Right atrium auricular region (tissue), 2 donors: ENCODE measurements at places on chromosomes 7 and 10. TPM values are rescaled to one million over a fixed set of nuclear protein-coding genes. Genes with fewer than 3 reads are reported as not detected.

SLC26A5 gene
- total RNA-seq, result not detected

DNA sequence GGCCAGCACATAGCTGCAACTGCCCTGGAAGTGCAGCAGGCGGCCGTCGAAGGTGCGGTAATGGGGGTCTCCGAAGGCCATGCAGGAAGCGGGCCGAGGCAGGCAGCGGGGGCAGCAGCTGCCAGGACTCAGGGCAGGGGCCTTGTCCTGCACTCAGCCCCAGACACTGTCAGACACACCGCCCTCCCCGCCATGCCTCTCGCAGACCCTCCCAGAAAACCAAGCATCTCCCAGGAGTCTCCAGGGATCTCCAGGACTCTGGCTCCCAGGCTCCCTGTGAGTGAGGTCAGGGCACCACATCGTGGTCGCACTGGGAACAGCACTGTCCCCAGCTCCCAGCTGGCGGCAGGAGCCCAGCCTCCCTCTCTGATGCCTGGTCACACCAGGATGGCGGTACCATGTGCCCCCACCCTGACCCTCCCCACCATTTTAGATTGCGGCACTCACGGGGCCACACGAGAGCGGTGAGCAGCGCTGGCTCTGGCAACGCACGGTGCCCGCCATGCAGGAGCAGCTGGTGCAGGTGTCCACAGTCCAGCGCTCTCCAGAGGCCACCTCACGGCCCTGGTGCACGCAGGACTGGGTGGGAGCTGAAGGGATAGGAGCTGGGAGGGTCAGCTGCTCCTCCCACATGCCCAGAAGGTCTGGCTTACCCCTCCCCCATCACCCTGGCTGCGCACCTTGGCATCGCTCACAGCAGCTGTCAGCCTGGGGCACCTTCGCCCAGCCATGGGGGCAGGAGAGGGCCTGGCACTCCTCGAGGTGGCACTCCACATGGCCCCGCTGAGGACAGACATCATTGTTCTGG is 17.5 kb downstream of the ATP6V1F start:
- H3K4me1 ChIP-seq, result peaks cover 10% of the 10 kb centered on the region
- H3K27ac ChIP-seq, result no peak overlapping the region
- H3K4me3 ChIP-seq, result no peak overlapping the region

DNA sequence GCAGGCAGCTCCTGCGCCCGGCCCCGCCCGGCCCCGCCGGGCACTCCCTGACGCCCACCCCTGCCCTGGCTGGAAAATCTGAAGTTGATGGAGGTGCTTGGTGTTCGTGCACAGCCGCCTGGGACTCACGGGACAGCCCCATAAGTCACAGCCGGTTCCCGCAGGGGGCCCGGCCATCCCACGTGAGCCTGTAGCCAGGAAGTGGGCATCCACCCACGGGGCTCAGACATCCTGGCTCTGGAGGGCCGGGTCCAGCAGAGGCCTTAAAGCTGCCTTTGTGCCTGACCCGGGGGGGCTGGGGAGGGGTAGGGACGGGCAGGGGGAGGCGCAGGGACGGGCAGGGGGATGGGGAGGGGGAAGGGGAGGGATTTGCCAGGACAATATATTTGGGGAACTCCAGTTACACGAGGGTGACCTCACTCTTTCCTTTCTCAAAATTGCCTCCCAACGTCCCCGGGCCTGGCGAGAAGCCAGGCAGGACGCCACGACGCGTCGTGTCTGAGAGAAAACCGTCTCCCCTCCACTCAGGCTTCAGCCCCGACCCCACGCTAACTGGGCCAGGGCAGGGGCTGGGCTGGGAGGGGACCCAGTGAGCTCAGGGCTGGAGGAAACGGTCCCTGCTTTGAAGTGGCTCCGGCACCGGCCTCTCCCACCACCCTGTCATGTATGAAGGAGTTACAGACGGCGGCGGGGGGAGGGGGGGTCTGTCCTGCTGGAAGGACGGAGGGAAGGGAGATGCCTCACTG is 82.1 kb upstream of the PDGFA start:
- H3K4me3 ChIP-seq, result peak overlapping the region; percentile 19
- no peaks in the 10 kb centered on the region for H3K4me1 ChIP-seq
- peak overlapping the region; percentile 82 for H3K27ac ChIP-seq
- no peaks in the 10 kb centered on the region for H3K36me3 ChIP-seq
- H3K27me3 ChIP-seq, result no peaks in the 10 kb centered on the region
- peak; percentile 74 for DNase-seq

LIPJ gene
- total RNA-seq, result 0.08 TPM

GRCh38 chr10:59435707-59436106 is 73.4 kb upstream of the FAM13C start:
- H3K36me3 ChIP-seq, result no peaks in the 10 kb centered on the region
- H3K4me1 ChIP-seq, result no peaks in the 10 kb centered on the region
- no peak overlapping the region for H3K4me3 ChIP-seq
- no peak for DNase-seq
- H3K27ac ChIP-seq, result no peak overlapping the region
- H3K27me3 ChIP-seq, result no peaks in the 10 kb centered on the region

GRCh38 chr7:90212149-90212495 is 582 bp downstream of the STEAP2 start:
- peaks cover 16% of the 10 kb centered on the region for H3K4me1 ChIP-seq
- peak overlapping the region; percentile 70 for H3K4me3 ChIP-seq
- H3K27me3 ChIP-seq, result no peaks in the 10 kb centered on the region
- peak overlapping the region; percentile 84 for H3K27ac ChIP-seq
- H3K36me3 ChIP-seq, result no peaks in the 10 kb centered on the region

GRCh38 chr10:99551158-99551557 is 18.4 kb downstream of the NKX2-3 start:
- H3K36me3 ChIP-seq, result no peaks in the 10 kb centered on the region
- no peaks in the 10 kb centered on the region for H3K4me1 ChIP-seq
- H3K4me3 ChIP-seq, result no peak overlapping the region
- DNase-seq, result no peak
